Cardiac septum (tissue), 1 donor: ENCODE measurements at places on chromosomes 6 and 20.

- DNase-seq, result no peak
These were observed 89.6 kb downstream of the RIPOR3 start for GRCh38 chr20:50601511-50602431.

DNA sequence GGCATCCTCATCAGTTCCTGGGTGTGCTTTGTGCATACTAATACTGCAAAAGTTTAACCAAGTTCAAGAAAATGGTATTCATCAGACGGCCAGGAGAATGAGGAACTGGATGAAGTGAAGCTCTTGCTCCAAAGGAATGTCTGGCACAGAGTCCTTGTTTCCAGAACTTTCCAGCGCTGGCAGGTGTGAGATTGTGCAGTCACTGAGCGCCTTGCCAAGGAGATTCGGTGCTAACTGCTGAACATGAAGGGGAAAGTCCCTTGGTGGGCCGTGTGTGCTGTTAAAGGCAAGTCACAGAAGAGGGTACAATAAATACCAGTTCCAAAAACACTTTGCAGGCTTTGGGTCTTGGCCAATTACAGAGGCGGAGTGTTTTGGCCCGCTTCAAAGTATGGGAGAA is 262.3 kb upstream of the SOX4 start:
- no peak for DNase-seq

- no peak for DNase-seq
These were observed 1.1 kb upstream of the AFG1L start for GRCh38 chr6:108293527-108294296.

DNA sequence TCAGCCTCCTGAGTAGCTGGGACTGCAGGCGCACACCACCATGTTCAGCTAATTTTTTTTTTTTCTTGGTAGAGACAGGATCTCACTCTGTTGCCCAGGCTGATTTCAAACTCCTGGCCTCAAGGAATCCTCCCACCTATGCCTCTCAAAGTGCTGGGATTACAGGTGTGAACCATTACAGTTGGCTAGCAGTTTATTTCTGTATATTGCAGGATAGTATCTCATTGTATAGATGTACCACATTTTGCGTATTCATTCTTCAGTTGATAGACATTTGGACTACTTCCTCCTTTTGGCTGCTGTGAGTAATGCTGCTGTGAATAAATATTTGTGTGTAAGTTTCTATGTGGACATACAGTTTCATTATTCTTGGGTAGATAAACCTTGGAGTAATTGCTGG is 32.9 kb downstream of the ASXL1 start:
- no peak for DNase-seq
